HAP-1 (cell line): ENCODE measurements at places on chromosomes 2 and 18.

- DNase-seq: no peak
These were observed 9.8 kb downstream of the GATA6 start for GRCh38 chr18:22179174-22179573.

DNA sequence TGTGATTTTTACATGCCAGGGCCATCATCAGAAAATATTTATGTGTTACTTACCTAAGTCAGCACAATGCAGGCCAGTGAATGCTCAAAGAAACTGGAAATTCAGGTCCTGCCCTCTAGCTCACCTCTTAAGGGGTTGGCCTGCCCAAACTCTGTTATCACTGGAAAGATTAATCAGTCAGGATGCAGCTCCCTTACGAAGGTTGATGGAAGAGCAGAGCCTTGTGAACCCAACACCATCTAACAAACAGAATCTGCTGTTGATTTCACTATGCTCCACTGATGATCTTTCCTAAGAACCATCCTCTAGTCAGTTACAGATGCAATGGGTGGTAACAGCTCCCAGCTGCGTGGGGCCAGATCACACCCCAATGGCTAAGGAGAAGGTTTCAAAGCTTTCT, 38.2 kb downstream of the SOX11 start:
- DNase-seq: no peak

GRCh38 chr2:58137221-58137620, 90.6 kb downstream of the VRK2 start:
- no peak for DNase-seq

GRCh38 chr2:202115479-202115971, 42.5 kb downstream of the KIAA2012 start:
- DNase-seq: no peak

- DNase-seq: peak; percentile 91
These were observed at the start of gene SH3BP4 for GRCh38 chr2:234951664-234952269. Gene SH3BP4 (plus strand): TSS chr2:234952017. CDS start chr2:235035003, 82,986 bp downstream.

DNA sequence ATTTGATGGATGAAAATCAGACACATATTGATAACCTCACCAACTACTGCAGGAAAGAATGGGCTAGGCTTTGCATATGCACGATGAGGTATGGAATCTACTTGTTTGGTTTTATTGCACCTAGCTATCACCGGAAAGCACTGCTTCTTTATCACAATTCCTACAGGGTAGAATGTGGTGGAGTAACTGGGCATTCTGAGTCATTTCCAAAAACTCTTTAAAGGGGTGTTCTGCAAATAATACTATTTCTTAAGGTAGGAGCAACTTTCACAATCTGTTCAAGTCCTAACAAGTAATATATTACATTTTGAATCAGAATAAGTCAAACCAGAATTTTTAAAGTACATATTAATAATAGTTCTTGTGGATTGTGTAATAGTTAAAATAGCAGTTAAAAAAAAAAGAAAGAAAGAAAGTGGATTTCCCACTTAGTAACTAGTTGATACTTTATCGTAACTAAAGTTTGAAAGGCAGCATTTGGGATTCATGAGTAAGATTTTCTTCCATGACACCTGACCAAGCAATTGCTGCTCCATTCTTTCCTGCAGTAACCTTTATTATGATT, 40.5 kb downstream of the INO80C start:
- no peak for DNase-seq

DNA sequence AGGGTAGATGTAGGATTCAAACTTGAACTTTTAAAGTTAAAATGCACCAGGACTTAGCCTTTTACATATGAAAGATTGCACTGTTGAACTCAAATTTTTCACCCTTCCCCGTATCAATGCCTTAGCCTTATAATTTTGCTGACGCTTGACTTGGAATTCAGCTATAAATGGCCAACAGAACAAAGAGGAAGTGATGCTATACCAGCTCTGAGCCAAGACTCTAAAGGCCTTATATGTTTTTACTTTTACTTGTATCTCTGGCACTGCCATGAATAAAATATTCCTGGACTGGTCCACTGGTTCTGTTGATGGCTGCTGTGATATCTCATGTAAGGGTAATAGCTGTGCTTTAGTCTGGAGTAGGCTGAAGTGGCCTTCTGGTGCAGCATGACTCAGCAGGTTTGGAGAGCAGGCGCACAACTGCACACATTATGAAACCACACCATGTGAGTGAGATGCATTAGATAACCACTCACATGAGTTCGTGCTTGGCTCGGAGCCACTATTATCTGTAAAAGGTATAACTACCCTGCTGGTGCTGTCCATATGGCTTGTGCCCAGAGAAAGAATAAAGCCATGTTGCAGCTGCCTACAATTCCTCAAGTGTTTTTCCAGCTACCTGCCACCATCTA, 8.4 kb upstream of the IER3IP1 start:
- DNase-seq: no peak

DNA sequence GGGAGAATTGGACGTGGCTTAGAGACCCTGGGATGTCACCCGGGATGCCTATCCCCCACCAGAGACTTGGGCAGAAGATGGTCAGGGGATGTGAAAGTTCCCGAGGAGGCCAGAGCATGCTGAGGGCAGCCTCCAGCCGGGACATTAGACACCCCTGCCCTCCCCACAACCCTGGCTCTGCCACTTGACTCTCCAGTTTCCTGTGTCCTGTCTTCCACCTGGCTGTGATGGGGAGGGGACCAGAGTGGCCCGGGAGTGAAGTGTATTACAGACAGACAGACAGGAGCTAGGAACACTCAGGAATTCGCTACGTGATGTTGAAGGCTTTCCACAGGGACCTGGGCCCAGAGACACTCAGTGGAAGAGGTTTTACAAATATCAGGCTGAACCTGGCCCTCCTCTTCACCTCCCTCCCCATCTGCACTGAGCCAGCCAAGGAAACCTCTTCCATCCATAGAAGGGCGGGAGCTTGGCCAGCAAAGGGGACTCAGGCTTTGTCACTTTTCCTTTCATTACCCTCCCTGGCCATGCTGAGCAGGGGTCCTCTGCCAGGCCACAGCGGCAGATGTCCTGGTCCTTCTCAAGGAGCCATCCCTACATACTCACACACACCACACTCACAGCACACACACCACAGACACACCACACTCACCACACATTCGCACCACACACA, 60.7 kb downstream of the SDC1 start:
- DNase-seq: no peak

DNA sequence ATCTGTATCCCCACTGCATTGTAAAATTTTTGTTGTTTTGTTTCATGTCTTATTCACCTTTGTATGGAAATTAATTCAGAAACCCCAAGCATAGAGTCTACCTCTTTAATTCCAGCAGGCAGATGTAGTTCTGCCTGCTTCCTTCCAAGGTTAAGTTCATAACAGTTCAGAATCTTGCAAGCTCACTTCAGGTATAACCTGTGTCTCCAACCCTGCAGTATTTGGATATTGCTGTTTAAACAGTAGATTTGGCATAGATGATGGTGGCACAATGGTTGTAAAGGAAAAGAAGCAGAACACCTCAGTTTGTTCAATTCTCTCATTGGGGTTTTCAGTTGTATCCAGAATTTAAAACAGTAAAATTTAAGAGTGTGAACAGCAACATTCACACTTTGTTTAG, 21.2 kb downstream of the SULT1C2 start:
- DNase-seq: no peak
